CD4-positive, alpha-beta T cell treated with Interleukin-12 subunit alpha and Interleukin-12 subunit beta, for 1 hour (primary cell): ENCODE measurements at places on chromosomes 12 and 14.

GRCh38 chr12:126554625-126555024 lies 1489.4 kb downstream of the AACS start:
- DNase-seq, result no peak

DNA sequence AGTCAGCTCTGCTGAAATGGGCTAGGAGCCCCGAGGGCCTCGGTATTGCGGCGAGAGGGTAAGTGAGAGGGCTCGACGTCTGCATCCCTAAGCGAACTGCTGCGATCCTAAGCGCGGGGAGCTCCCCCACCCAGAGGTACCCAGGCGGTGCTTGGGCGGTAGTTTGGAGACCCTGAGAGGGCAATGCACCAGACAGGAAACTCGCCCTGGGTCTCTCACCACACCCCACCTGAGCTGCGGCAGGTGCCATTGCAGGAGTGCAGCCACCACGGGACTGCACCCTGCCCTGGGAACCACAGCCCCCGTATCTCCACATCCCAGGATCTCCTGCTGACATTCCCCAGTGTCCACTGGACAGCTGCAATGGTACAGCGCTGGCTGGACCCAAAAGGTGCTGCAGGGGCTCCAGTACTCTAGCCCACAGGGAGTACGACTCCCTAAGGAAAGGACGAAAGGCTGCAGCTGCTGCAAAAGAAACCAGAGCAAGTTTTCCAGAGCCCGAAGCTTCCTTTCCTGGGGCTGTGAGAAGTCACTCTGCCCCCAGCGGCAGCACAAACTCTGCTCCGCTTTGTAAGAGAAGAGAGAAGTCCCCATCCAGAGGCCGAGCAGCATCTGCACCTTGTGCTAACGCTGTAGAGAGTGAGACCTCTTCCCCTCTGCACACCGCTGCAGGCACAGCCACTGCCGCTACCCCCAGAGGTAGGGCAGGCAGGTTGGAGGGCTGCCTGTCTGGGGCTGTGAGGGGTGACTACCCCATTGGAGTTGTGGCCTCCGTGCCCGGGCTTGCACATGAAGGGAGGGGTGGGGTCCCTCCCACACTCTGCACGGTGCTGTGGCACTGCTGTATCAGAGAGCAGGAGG lies 31.1 kb upstream of the MON2 start:
- DNase-seq, result peak; percentile 22

GRCh38 chr12:54207539-54208294 lies 18.9 kb upstream of the SMUG1 start:
- DNase-seq, result peak; percentile 76

GRCh38 chr14:94395888-94396574 lies 7.6 kb upstream of the SERPINA1 start:
- no peak for DNase-seq

GRCh38 chr14:71776471-71777360 lies 155.5 kb upstream of the RGS6 start:
- no peak for DNase-seq

DNA sequence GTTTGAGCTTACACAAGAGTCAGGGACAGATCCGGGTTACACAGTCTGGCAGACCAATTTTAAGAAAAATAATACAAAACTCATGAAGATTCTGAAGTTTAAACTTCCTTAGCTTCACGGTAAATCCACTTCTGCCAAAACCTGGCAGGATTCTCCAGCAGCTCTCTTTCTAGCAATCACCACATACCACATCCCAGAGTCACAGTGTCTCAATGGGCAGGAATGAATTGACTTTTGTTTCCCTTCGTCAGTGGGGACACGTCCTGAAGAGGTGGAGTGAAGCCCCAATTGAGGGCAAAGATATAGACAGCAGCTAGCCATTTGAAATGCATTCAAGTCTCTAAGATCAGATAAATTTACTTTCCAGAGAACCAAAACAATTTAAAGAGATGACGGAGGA lies 117.1 kb upstream of the ARHGAP5 start:
- no peak for DNase-seq
